ENCODE measurements at places on chromosomes 5 and 9.

DNA sequence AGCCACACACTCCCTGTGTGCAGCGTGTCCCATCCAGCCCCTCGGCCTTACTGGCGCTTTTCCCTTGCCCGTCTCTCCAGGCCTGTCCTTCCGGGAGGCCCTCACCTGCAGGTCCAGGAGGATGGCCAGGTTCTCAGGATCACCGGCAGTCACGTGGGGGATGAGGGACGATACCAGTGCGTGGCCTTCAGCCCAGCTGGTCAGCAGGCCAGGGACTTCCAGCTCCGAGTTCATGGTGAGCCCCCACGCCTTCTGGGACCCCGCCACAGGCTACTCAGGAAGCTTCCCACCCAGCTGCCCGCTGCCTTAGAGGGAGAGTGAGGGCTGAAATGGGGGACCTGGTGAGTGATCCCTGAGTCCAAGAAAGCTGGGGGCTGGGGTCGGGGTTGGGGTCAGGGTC lies 85.8 kb downstream of the HMCN2 start:
- DNase-seq, result no peak

DNA sequence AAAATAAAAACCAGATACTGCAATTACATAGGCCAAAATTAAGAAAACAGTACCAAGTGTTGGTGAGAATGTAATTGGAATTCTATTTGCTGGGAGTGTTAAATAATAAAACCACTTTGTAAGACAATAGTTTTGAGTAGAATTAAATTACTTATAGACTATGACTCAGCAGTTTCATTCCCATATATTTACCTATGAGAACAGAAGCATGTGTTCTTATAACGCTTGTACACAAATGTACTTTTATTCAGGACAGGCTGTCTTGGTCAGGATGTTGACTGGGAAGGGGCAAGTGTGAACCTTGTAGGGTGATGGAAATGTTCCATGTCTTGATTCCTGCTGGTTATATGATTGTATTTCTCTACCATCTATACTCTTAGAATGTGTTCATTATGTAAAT lies 56.3 kb downstream of the ERBIN start:
- no peak for DNase-seq

DNA sequence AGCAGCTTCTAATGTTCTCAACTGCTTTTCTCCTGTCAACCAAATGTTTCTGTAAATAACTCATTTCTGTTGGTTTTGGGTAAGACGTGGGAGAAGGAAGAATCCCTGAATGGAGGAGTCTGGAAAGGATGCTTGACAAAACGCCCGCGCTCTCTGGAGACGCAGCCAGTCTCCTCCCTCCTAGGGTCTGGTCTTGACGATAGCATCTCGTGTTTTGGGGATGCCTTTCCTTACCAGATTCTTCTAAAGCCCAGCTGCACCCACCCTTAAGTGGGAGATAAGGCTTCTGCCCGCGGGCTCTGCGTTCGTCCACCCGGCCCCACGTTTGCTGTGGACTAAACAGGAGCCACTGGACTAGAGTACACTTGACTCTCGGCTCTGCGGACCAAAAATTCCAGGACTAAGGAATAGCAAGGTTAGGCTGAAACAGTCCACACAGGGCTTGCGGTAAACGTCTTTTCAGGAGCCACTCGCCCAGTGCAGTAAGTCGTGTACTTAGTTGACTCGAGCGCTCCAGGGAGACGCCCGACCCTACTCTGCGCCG lies 491 bp upstream of the CTSL start:
- peak; percentile 89 for DNase-seq

DNA sequence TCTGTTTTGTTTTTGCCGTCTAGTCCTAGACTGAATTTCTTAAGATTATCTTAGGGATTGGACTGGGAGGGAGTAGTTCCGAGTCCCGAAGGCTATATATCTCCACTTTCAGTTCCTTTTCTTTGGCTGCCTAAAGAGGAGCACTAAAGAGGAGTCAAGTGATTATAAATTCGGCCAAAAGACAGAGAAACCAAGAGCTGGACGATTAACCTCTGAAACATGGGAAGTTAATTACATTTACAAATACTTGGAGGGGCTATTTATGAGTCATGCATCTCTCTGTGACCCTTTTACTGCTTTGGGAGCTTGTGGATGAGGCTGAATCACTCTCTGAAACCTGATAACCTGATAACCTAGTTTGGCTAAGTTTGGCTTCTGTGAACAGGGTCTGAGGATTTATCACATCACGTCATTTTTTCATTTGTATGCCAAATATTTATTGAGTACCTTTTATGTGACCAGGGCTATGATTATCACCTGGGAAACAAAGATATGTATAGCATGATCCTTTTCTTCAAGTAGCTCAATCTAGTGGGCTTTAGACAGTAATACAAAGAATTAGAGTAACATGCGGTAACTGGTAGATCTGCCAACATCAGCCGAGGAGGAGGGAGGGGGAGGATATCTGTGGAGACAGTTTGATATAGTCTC lies 180.9 kb downstream of the CD180 start:
- DNase-seq, result no peak

- no peak for DNase-seq
Measured at GRCh38 chr5:18491349-18491748, 857.1 kb downstream of the TAF11L14 start.

GRCh38 chr5:1315709-1316587 lies 21.1 kb upstream of the TERT start:
- no peak for DNase-seq

GRCh38 chr5:132820162-132820754 lies 7.2 kb downstream of the SOWAHA start:
- DNase-seq, result peak; percentile 90

DNA sequence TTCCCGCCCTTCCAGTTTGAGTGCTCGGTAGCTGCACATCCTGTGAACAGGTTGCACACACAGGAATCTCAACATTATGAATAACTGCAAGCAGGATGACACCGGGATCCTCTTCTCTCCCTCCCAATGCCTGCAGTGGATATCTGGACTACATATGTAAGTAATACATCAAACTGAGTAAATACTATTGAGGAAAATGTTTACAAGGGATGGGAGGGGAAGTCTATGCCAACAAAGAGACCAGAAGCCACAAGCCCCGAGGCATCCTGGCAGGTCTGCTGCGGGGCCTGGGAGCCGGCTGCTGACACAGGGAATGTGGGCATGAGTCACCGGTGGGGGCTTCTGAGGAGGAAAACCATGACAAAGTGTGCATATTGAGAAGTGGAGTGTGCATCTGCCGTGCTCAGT lies 8.6 kb upstream of the ANKRD33B start:
- no peak for DNase-seq

DNA sequence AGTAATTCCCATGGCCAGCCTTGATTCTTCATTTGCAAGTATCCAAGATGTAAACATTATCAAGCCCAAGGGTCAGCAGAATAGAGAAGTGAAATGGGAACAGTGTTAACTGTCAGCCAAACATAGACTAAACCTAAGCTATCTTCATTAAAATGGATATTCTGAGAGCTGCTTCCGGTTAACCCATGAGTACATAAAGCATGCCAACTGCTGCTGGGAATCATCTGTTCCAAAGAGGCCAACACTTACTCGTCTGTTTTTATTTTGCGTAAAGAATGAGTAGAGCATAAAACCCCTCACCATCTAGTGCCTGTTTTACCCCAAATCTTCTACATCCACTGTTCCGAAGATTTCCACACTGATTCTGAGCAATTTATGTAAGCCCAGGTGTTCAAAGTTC lies 257.6 kb downstream of the GLIS3 start:
- DNase-seq, result no peak

- DNase-seq, result no peak
Measured at GRCh38 chr5:164651546-164652275, 1146.3 kb downstream of the MAT2B start.

DNA sequence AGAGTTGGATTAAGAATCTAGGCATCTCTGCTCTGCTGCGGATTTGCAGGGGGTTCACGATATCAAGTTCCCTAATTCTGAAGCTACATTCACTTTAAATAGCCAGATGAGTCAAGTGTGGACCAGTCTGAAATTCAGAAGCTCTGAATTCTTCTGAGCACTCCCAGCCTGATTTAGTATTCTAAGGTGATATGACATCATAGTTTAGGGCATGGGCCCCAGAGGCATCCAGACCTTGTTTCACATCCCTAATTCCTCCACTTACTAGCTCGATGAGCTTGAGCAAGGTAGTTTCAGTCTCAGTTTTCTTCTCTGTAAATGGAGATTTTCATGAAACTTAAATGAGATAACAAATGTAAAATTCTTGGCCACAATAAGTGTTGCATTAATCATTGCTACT lies 65.2 kb downstream of the TMEM167A start:
- no peak for DNase-seq

- no peak for DNase-seq
Measured at GRCh38 chr5:55636177-55636576, 75.9 kb downstream of the SLC38A9 start.

- DNase-seq, result peak; percentile 22
Measured at GRCh38 chr9:20683351-20684034, 566 bp upstream of the FOCAD start.

GRCh38 chr5:175606409-175606808 lies 51.5 kb upstream of the HRH2 start:
- DNase-seq, result no peak

DNA sequence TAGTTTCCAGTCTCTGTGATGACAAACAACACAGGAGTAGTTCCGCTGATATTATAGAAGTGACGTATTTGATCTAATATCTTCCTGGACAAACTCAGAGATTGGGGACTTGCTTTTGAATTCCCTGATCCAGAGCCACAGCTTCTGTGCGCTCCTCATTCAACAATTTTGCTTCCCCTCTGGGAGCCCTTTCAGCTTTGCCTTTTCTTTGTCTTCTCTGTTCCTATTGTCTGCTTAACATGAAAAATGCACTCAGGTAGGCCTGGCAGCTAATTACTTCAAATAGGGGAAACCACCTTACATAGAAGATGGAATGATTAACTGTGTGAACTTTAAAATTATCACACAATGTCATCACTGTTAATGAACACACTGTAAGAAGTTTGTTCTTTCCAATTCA lies 192.9 kb downstream of the EPB41L4A start:
- no peak for DNase-seq

GRCh38 chr5:88555674-88556073 lies 287.0 kb upstream of the TMEM161B start:
- peak; percentile 19 for DNase-seq

DNA sequence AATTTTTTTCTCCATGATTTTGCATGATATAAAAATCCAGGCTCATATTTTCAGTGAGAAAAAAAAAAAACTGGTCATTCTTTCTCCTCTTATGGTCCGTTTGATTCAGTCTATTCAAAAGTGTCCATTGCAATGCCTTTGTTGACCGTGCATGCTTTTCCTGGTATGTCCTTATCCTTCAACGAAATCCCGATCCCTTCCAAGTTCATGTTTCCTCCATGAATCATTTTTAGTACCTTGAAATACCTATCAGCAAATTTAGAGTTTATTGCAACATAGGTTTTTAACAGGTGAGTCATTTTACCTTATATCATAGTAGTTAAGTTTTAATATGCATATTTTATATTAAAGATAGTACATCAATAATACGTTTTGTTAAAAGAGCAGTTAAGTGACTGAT lies 773.8 kb upstream of the CHD1 start:
- no peak for DNase-seq

DNA sequence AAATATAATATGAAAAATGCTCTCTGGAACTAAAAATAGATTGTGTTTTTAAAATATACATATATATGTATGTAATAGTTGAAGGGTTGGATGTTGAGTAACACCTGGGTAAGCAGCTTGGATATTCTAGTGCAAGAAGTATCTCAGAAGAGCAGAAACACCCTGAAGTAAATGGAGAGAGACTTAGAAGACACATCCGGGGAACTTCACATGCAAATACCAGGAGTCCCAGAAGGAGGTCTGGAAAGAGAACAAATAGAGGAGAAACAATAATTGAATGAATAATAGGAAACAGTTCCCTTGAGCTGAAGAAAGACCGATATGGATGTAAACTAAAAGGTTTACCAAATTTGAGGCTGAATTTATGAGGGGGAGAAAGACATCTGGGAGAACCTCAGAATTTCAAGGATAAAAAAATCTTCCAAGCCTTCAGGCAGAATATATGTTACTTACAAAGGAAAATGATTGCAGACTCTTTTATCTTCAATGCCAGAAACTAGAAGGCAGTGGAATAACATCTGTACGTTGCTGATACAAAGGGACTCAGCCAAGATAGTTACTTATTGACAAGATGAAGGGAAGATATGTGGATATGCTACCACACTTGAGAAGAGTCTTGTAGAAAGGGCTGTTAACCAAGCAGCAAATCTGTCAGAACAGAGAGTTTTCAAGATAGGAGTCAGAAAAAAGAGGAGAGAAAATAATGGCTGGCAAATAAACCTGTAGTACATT lies 42.7 kb downstream of the HSDL2 start:
- no peak for DNase-seq

GRCh38 chr5:179344431-179345182 lies 654 bp downstream of the ADAMTS2 start:
- DNase-seq, result no peak

GRCh38 chr5:141705469-141705868 lies 23.4 kb upstream of the ARAP3 start:
- DNase-seq, result no peak

DNA sequence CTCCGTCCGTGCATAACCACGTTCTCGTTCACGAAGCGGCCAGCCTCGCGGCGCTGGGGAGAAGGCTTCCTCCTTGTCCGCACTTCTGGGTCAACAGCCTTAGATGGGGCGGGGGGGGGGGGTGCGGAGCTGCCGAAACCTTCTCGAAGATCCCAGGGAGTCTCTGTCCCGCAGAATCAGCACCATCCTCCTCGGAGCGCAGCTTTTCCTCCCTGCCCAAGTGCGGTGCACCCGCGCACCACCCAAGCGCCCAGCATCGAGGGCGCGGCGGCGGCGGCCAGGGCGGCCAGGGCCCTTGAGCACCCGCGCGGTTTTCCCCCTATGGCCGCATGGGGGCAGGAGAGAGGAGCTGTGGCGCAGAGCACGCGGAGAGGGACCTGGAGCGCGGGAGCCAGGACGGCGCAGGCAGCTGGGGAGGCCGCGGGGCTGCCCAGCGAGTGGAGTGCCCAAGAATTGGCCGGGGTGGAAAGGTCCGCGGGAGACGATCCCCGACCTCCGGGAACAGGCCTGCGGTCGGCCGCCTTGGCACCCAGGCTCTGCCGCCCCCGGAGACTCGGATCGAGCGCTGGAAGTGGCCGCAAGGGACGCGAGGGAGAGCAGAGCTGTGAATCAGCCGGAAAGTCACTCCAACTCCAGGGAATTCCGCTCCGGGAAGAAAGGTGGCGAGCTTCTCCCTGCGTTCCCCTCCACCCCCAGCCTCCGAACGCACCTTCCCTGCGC lies 43.1 kb downstream of the TMEM174 start:
- peak; percentile 87 for DNase-seq

- no peak for DNase-seq
Measured at GRCh38 chr5:83551821-83552220, 80.3 kb downstream of the VCAN start.

DNA sequence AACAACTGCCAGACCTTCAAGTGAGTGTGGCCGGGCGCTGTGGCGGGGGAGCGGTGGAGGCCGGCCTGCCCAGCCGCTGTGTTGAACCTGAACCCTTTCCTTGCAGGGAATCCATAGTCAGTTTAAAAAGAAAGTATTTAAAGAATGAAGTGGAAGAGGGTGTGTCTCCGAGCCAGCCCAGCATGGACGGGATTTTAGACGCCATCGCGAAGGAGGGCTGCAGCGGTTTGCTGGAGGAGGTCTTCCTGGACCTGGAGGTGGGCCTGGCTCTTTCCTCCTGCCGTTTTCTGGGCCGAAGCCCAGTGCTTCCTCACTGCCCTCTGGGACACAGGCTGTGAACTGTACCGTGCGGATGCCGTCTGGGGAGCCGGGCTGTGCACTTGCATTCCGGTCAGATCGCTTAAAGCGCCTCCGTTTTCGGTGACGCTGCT lies 19.1 kb downstream of the EXOC3 start:
- DNase-seq, result no peak
